ENCODE measurements at places on chromosomes 7 and 10. TPM values are rescaled to one million over a fixed set of nuclear protein-coding genes. Genes with fewer than 3 reads are reported as not detected.

CYP3A4 gene
- total RNA-seq = not detected

CPXM2 gene
- not detected for total RNA-seq

DNA sequence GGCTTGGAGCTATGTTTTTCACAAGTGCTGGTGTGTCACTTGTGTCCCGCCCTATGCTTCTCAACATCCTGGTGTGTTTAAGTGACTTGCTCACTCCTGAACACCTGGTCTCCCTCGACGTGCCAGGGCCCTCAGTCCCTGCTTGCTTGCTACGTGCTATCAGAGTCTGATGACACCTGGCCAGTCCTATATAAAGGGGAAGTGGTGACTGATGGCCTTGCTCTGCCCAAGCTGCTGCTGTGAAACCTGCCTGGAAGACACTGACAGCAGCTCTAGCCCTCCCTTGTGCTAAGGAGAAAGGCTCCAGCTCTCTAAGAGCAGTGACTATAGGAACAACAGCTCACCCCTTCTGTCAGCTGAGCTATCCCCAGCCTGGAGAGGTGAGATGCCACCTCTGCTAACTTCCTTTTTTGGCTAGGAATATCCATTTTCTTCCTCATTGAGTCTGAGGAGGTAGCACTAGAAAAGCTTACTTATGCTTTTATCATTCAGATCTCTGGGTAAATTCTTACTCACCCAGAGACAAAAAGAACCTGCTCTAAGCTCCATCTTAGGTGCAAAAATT lies 77.2 kb upstream of the PLXNA4 start:
- no peak overlapping the region for H3K4me3 ChIP-seq
- H3K36me3 ChIP-seq = no peaks in the 10 kb centered on the region
- peaks cover 19% of the 10 kb centered on the region for H3K4me1 ChIP-seq
- no peak overlapping the region for H3K27ac ChIP-seq
- DNase-seq = peak; percentile 55
- H3K27me3 ChIP-seq = no peaks in the 10 kb centered on the region

- no peaks in the 10 kb centered on the region for H3K27me3 ChIP-seq
- H3K4me1 ChIP-seq = peaks cover 9% of the 10 kb centered on the region
- peak; percentile 70 for DNase-seq
- H3K4me3 ChIP-seq = peak overlapping the region; percentile 10
- H3K36me3 ChIP-seq = no peaks in the 10 kb centered on the region
These were observed 12.3 kb upstream of the SNX10 start for GRCh38 chr7:26279405-26279804.

DNA sequence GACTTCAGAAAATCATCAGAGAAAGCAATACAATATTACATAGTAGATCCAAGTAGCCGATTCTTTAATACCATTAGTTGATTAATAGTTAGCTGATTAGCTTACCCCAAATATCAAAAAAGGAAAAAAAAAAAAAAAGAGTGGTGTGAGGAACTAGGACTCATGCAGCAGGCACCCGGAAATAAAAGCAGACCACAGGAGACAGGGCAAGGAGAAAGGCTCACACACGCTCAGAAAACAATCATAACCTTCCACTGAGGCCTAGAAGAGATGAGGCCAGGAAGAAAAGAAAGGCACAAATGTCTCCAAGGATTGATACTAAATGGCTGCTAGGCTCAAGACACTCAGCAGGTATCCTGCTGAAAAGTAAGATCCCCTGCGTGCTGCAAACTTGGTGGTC lies 25.9 kb downstream of the TRDMT1 start:
- no peaks in the 10 kb centered on the region for H3K36me3 ChIP-seq
- H3K27ac ChIP-seq = no peak overlapping the region
- no peak for DNase-seq
- H3K4me1 ChIP-seq = no peaks in the 10 kb centered on the region
- H3K27me3 ChIP-seq = no peaks in the 10 kb centered on the region

GRCh38 chr10:121007264-121007663 lies 156.1 kb downstream of the WDR11 start:
- H3K4me3 ChIP-seq = no peak overlapping the region
- no peaks in the 10 kb centered on the region for H3K4me1 ChIP-seq
- no peak overlapping the region for H3K27ac ChIP-seq
- no peaks in the 10 kb centered on the region for H3K27me3 ChIP-seq

DNA sequence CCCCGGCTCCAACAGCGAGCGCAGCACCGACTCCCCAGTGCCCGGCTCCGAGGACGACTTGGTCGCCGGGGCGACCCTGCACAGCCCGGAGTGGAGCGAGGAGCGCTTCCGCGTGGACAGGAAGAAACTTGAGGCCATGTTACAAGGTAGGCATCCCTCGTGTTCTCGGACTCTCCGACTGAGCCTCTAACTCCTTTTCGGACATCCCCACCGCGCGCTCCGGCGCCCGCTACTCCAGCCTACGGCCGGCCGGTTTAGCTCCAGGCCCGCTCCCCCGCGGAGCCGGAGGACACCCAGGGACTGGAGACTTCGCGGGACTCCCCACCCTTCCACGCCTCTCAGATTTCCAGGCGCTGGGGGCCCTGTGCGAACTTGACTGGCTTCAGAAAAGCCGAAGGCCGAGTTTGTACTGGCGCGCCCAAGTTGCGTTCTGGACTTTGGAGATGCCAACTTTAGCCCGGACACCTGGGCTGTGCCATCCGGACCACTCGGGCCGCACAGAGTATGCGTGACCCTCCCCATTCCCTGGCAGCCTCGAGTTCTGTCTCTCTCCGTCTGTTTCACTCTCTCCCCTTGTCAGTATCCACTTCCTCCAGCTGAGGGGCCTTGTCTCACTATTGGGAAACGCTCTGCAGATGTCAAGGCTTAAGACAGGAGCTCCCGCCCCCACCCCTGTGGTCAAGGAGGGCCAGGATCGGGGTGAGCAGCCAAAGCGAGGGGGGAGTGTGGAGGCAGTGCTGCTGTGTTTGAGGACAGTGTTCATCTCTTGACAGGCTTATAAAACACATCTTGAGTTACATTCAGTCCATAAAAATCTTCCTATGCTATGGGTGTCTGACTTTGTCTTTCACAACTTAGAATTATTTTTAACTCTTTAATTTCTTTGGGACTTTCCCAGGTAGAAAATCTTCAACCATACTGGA lies 777 bp downstream of the BICC1 start:
- DNase-seq = no peak
- no peak overlapping the region for H3K27ac ChIP-seq
- no peaks in the 10 kb centered on the region for H3K36me3 ChIP-seq
- no peaks in the 10 kb centered on the region for H3K4me1 ChIP-seq
- no peak overlapping the region for H3K4me3 ChIP-seq

RELN gene
- not detected for total RNA-seq

DNA sequence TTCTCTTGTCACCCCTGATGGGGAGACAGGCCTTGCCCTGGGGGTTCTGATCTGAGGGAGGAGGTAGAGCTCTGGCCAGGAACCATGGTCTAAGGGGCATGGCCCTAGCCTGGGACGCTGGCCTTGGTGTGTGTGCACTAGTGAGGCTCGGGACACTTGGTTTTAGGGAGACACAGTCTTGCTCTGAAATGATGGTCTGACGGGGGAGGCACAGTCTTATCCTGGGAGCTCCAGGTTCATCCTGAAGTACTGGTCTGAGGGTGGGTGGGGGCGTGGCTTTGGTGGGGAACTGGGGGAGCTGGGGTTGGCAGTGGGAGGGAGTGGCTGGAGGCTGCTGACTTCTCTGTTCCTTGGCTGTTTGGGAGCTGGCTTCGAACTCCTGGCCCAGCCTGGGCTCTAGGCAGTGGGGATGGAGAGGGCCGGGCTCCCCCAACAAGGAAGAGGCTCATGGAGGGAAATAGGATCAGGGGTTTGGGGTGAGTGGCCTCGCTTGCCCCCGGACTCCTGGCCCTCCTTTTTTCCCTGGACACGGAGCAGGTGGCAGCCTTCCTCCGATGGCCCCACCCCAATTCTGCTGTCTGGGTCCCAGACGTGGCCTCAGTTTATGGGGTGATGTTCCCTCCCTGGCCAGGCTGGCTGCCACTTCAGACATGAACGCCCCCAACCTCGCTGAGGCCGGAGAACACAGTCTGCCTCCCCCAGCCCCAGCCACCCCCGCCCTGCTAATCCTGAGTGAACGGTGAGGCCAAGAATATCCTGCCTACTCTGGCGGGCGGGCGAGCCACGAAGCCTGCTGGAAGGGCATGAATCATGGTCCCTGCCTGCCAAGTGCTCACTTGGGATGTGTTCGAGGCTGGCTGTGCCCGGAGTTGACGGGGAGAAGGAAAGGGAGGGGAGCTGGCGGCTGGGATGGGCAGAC lies 43.5 kb downstream of the TMEM270 start:
- H3K4me3 ChIP-seq = no peak overlapping the region
- no peak for DNase-seq
- peaks cover 5% of the 10 kb centered on the region for H3K4me1 ChIP-seq
- H3K27ac ChIP-seq = no peak overlapping the region
- no peaks in the 10 kb centered on the region for H3K36me3 ChIP-seq

DNA sequence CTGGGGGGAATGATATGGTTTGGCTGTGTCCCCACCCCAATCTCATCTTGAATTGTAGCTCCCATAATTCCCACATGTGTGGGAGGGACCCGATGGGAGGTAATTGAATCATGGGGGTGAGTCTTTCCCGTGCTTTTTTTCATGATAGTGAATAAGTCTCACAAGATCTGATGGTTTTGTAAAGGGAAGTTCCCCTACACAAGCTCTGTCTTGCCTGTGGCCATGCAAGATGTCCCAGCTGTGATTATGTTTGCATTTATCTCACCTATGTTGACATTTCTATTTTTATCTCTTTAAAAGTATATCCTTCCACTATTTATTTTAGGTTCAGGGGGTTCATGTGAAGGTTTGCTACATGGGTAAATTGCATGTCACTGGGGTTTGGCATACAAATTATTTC lies 323.9 kb upstream of the GLI3 start:
- H3K4me3 ChIP-seq = no peak overlapping the region
- no peaks in the 10 kb centered on the region for H3K4me1 ChIP-seq

DNA sequence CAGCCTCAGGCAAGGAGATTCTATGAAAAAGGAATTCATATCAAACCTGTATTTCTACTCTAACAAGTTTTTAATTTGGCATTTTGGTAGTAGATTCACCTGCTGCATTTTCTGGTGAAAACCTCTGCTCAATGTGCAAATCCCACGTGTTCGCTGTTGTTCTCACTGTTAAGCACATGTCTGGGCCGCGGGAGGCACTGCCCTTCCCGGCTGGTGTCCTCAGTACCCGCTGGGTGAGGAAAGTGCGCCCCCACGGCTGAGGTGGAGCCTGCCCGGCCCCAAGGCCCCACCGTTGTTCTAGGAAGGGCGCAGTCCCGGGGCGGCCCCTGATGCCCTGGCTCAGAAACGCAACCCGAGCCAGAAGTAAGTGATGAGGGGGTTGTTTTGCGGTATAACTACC lies 193.4 kb upstream of the VWC2 start:
- no peak overlapping the region for H3K4me3 ChIP-seq
- H3K36me3 ChIP-seq = no peaks in the 10 kb centered on the region
- DNase-seq = no peak
- H3K27me3 ChIP-seq = no peaks in the 10 kb centered on the region
- no peaks in the 10 kb centered on the region for H3K4me1 ChIP-seq

GRCh38 chr7:99301496-99301895 lies 24.2 kb upstream of the ARPC1A start:
- no peaks in the 10 kb centered on the region for H3K4me1 ChIP-seq
- H3K4me3 ChIP-seq = no peak overlapping the region
- H3K27ac ChIP-seq = no peak overlapping the region

- no peak for DNase-seq
- H3K4me3 ChIP-seq = no peak overlapping the region
- H3K27me3 ChIP-seq = no peaks in the 10 kb centered on the region
- H3K36me3 ChIP-seq = no peaks in the 10 kb centered on the region
- H3K4me1 ChIP-seq = no peaks in the 10 kb centered on the region
These were observed 119.0 kb downstream of the HTR7 start for GRCh38 chr10:90738885-90739284.

DNA sequence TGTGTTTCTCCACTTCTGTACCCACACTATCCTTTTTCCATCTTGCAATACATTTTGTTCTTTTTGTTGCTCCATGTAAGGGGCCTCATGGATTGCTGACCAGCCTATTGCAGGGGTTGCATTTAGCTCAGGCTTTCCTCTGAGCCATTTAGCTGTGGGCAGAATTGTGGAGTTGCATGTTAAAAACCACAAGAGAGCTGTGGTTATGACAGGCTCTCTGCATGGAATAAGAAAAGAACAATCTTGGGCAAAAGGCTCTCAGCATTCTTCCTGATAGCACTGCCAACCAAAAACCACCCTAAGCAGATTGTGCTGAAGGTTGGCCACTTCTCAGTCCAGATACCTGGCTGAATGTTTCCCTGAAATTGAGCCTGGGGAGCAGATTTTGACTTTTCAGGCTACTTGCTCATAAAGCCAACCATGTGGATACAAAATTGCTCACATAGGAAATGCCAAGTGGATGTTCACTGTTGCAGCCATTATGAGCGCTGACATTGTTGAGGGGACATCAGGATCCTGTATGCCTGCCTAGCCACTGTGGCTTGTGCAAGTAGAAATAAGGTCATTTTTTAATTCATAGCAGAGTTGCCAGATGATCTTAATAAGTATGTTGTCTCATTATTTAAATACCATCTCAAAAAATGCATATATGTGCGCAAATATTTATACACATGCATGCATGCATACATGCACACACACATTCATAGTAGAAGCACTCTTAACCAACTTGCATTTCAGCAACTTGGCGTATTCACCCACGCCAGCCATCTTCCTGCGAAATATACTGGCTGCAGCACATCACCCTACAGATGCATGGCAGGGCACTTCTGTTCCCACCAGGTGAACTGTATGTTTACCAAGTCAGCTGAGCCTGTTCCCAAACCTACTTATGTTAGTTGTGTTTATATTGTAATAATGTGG lies 695.4 kb downstream of the LRMDA start:
- peak; percentile 29 for DNase-seq
- no peak overlapping the region for H3K27ac ChIP-seq
- H3K4me1 ChIP-seq = no peaks in the 10 kb centered on the region
- no peak overlapping the region for H3K4me3 ChIP-seq
- no peaks in the 10 kb centered on the region for H3K27me3 ChIP-seq

GRCh38 chr10:116690356-116691322 lies 51.7 kb downstream of the HSPA12A start:
- no peaks in the 10 kb centered on the region for H3K4me1 ChIP-seq
- no peak for DNase-seq
- H3K27ac ChIP-seq = no peak overlapping the region
- no peaks in the 10 kb centered on the region for H3K27me3 ChIP-seq
- H3K36me3 ChIP-seq = no peaks in the 10 kb centered on the region

DNA sequence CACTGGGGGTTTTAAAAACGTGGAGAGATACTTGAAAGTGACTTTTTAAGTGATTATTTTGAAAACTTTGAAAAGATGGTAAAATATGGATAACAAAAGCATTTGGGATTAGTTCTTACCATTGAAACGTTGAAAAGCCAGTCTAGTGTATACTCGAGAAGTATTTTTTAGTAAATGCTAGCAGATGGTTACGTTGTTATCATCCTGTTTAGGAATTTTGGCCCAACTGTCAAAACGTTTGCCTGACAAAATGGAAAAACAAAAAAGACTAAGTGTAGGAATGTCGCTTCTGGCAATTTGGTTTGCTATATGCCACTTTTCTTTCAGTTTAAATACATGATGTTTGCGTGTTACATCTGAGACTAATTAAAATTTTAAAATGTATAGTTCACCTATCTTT lies 1.2 kb downstream of the RBM33 start:
- H3K36me3 ChIP-seq = peaks cover 53% of the 10 kb centered on the region
- no peaks in the 10 kb centered on the region for H3K27me3 ChIP-seq
- H3K4me3 ChIP-seq = peak overlapping the region; percentile 83
- H3K4me1 ChIP-seq = peaks cover 23% of the 10 kb centered on the region
- DNase-seq = no peak

GRCh38 chr10:112475575-112476218 lies 28.7 kb downstream of the VTI1A start:
- no peaks in the 10 kb centered on the region for H3K36me3 ChIP-seq
- DNase-seq = peak; percentile 61
